ENCODE measurements at places on chromosomes 7 and 10.

DNA sequence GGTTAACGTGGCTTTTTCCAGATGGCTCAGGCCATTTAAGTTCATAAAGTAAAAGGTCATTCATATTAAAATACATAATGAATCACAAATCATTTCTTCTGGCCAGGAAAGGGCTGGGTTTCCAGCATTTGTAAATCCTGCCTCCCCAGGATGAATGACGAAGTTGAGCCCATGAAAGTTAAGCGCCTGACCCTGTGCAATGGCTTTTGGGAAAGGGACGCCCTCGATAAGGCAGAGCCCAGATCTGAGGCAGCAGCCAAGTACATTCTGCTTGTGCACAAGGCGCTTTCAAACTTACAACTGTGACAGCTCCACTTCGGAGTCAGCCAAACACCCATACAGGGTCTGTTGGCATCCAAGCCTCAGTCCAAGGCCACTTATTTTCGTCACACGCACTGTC lies 2.8 kb downstream of the GIMAP6 start:
- DNase-seq: no peak

DNA sequence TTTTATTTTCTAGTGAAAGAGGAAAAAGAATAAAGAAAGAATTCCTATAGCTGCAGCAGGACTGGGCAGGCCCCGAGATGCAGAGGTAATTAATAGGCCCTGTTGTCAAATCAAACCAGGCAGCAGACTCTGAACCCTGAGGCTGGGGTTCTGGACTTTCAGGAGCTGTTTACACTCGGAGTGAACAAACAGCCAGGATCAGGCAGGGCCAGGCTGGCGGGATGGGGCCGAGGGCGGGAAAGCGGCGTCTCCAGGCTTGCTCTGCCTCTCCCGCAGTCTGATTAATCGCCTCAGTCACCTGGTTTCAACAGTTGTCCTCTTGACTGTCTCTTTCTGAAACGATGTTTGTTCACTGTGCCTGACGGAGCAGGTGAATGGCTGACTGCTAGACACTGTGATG lies 675.4 kb upstream of the FOXK1 start:
- DNase-seq: no peak

- no peak for DNase-seq
Observed at GRCh38 chr10:15290150-15290549, 80.9 kb downstream of the FAM171A1 start.

DNA sequence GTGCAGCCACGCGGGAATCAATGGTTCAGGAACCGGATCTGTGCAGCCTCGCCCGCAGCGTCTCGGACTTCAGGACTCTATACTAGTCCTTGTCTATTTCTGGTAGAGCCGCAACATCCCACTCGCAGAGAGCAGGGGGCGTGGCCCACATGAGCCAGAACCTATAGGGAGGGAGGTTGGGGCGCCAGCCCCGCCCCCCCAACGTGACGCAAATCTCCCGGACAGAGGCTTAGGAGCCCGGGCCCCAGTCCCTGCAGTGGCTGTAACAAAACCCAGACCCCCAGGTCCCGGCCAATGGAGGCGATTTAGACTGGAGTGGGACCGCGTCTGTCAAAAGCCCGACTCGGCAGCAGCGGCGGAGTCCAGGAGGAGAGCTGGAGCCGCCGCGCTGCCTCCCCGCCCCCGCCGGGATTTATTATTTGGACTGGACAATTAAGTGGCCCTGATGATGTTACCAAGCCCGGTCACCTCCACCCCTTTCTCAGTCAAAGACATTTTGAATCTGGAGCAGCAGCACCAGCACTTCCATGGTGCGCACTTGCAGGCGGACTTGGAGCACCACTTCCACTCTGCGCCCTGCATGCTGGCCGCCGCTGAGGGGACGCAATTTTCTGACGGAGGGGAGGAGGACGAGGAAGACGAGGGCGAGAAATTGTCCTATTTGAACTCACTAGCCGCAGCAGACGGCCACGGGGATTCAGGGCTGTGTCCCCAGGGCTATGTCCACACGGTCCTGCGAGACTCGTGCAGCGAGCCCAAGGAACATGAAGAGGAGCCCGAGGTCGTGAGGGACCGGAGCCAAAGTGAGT lies at the start of gene NKX2-3:
Gene NKX2-3, plus strand, starts transcription at position 256 of the 809 bp plus-strand sequence. Its CDS starts 190 bp downstream, at position 446.
- DNase-seq: peak; percentile 33

GRCh38 chr10:64732372-64732957 lies 1211.3 kb downstream of the REEP3 start:
- no peak for DNase-seq

DNA sequence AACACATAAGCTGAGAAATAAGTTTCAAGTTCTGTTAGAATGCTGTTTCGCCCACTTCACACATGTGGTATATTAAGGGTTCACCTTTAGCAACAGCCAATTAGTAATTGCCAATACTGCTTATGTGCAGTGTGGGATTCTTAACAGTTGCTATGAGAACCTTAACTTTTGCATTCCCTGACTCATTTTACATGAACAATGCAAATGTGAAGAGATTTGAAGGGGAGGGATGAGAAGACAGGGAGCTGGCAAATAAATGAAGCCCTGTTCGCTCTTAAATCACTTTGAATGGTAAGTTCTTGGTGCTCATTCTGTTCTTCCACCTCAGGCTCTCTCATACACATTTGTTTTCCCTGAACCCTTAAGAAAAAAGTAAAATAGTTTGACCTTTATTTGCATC lies 82.3 kb downstream of the LRRC4 start:
- DNase-seq: no peak

DNA sequence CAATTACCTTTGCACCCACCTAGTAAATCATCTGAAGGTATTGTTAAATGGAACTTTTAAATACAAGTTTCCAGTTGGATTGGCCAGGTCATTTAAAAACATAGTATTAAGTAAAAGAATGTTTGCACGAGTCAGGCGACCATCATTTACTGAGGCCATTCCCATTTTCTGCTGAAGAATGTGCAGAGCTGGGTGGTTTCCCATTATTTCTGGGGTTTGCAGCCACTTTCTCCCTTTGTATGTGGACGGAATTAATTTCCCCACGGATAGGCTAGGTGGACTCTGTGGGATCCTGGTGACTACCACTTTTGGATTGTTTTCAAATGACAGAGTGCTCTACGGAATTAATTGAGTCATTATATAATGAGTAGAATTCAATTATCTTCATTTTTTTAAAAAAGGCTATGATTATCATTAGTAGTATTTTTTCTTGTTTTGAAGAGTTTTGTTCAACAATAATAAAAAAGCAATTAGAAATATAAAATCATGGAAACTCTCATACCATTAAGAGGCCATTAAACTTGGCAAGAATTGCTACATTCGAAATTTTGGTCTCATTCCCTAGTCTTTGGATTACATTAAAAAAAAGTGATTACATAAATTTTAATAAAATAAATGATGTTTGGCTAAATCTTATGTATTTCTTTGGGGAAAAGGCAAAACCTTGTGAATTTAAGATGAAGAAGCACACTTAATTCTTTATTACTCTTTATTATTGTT lies 120.4 kb upstream of the FZD8 start:
- DNase-seq: no peak

GRCh38 chr10:59181668-59182067 lies 5.2 kb downstream of the PHYHIPL start:
- peak; percentile 46 for DNase-seq

GRCh38 chr7:146510088-146510680 lies 393.6 kb downstream of the CNTNAP2 start:
- DNase-seq: no peak

GRCh38 chr7:47153576-47153975 lies 428.3 kb downstream of the TNS3 start:
- no peak for DNase-seq

DNA sequence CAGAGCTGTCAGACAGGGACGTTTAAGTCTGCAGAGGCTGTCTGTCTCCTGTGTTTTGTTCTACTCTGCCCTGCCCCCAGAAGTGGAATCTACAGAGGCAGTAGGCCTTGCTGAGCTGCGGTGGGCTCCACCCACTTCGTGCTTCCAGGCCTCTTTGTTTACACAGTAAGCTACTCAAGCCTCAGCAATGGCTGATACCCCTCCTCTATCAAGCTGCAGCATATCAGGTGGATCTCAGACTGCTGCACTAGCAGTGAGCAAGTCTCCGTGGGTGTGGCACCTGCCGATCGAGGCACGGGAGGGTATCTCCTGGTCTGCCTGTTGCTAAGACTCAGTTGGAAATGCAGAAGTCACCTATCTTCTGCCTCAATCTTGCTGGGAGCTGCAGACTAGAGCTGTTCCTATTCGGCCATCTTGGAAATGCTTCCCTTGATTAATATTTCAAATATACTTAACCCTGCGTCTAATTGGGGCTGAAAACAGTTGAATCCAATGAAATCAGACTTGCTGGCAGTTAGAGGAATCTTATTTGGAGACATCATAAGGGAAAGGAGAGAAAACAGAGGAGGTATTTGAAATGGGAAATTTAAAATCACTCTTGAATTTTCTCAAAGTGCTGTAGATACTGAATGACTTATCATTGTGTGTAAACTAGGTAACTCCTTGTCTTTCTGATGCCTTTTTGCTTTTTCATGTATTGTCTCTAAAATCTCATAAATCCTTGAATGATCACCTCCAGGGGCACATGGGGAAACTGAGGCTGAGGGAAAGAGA lies 13.8 kb upstream of the CYP3A5 start:
- no peak for DNase-seq

DNA sequence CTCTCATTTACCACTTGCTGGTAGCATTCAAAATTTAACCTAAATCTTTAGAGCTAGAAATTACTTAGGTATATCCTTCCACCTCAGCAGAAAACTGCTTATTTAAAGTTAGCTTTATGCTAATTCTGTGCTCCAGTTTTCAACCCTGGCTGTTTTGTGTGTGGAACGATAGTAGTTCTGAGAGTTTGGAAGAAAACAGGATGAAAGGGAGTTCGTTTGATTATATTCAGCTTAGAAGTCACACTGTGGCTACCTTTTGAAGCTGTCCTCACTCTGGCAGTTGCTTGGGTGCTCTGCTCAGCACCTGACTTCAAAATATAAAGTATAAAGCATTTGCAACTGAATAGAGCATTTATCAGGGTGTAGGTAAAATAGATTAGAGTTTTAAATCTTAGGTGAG lies 2.6 kb upstream of the ASCC1 start:
- DNase-seq: no peak

GRCh38 chr7:44368885-44369284 lies 43.5 kb upstream of the CAMK2B start:
- no peak for DNase-seq

DNA sequence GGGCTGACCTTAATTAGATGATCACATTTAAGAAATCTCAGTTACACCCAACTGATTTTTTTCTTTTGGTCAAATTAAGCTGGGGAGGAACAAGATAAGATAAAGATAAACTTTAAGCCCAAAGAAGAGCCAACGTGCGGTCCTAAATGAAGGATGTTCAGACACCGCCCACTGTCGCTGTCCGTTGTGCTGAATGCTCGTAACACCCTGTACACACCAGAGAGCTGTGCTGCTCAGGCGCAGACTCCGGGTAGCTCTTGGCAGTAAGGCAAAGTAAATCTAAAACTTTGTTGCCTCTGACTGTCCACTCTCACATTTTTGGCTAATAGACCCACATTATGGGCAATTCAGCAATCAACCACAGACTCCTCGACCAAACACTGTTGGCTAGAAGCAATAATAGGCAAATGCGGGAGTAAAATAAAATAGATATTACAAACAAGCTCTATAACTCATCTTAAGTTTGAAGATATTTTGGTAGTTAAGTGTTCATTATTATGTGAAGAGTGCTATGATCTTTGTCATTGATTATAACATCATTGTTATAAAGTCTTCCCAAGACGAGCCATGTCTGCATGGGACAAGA lies 57.1 kb downstream of the PLPP4 start:
- no peak for DNase-seq

DNA sequence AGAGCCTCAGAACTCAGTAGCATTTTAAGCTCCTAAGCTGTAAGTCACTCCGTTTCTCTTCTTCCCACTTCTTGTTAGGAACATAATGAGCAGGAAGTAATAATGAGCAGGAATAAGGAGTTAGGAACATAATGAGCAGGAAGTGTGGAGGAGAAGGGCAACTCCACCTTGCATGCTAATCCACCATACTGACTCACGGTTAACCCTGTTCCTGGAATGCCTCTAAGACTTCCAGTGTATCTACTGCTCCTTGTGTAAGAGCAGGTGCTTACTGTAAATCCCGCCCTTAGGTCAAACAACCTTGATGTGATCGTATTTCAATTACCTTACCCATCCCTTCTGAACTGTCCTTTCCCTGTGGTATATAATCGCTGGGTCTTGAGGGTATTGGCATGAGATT lies 528.7 kb downstream of the CALN1 start:
- DNase-seq: no peak

GRCh38 chr7:143305423-143306070 lies 10.4 kb upstream of the CLCN1 start:
- no peak for DNase-seq

- DNase-seq: no peak
Observed at GRCh38 chr10:76991621-76992020, 646.0 kb downstream of the KCNMA1 start.

DNA sequence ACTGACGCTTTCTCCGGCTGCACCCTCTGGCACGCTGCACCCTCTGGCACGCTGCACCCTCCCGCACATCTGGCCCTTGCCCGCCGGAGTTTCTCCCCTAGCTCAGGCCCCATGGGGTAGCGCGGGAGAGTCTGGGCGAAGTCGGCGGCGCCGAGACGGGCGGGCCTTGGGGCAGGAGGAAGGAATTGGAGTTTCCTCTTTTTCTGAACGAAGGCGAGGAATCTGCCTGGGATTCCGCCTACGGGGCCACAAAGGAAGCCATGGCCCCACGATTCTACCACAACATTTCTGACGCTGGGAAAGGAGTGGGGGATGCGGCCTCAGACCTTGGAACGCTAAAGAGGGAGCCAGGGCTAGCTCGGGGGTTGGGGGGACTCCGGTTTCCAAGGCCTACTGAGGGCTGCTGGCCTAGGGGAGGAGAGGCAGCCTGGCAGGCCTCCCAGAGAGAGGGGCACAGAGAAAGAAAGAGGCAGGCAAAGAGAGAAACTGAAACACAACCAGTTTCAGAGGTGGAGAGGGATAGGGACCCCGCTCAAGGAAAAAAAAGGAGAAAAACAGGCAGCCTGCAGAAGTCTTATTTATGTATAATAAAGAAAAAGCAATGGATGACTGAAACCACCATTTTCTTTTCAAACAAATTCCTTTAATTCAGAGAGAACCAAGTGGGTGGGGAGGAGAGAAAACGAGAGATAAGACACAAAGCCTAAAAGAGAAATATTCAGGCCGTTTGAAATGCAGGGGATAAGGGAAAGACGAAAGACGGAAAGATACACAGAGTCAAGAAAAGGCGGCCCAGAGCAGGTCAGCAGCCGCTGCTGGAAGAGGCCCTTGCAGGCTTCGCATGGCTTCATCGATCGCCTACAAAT lies 4.3 kb downstream of the TLX1 start:
- no peak for DNase-seq

- DNase-seq: no peak
Observed at GRCh38 chr10:128694851-128695725, 568.9 kb upstream of the MKI67 start.

GRCh38 chr10:103854686-103855391 lies 537 bp downstream of the SH3PXD2A start:
- no peak for DNase-seq

- DNase-seq: no peak
Observed at GRCh38 chr7:80480566-80480965, 31.3 kb downstream of the GNAT3 start.

GRCh38 chr7:8436965-8437364 lies 3.6 kb downstream of the NXPH1 start:
- no peak for DNase-seq

Data from HFFc6 (cell line).